ENCODE measurements at places on chromosomes 11 and 22.

- no peak for DNase-seq
Measured at GRCh38 chr22:46666577-46667244, 46.5 kb downstream of the GRAMD4 start.

DNA sequence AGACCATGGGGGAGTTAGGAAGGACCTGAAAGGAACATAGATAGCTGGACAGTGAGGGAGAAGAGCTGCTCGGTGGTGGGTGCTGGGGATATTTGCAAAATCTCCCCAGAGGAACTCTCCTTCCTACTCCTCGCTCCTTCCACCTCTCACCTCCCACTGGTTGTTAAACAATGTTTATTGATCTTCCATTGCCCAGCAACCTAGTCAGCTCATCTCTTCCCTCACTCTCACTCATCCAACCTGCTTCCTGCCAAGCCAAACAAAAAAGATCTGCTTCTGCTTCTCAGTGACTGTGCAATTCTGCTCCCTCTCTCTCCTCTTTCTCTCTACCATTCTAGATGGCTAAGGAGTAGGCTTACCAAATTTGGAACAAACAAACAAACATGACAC, 115.0 kb downstream of the SLC1A2 start:
- no peak for DNase-seq

DNA sequence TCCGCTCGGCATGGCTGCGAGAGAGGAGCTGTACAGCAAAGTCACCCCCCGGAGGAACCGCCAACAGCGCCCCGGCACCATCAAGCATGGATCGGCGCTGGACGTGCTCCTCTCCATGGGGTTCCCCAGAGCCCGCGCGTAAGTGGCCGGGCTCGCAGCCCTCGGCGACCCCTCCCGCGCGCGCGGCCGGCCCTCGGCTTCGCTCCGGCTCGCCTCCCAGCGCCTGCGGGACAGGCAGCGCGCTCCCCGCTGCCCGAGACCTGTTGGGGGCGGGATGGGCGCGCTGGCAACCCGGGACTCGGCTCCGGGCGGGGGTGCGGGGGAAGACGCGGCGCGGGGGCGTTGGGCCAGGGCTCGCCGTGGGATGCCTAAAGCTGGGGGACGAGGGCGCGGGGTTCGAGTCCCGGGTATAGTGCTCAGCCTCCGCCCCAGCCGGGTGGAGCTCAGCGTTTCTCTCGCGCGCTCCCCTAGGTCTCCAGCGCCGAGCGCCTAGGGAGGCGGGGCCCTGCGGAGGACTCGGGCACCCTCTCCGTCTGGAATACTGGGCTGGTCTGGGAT, 630 bp downstream of the UBASH3B start:
- peak; percentile 78 for DNase-seq

- no peak for DNase-seq
Measured at GRCh38 chr11:14587258-14587657, 56.3 kb upstream of the PDE3B start.

GRCh38 chr11:66743271-66743968, 14.4 kb upstream of the SPTBN2 start:
- DNase-seq = no peak

GRCh38 chr11:133064152-133064877, 468.0 kb downstream of the OPCML start:
- DNase-seq = peak; percentile 75

GRCh38 chr11:44032299-44033085, 15.3 kb upstream of the ACCSL start:
- peak; percentile 93 for DNase-seq

- no peak for DNase-seq
Measured at GRCh38 chr11:77233011-77233410, 68.5 kb downstream of the GDPD4 start.

DNA sequence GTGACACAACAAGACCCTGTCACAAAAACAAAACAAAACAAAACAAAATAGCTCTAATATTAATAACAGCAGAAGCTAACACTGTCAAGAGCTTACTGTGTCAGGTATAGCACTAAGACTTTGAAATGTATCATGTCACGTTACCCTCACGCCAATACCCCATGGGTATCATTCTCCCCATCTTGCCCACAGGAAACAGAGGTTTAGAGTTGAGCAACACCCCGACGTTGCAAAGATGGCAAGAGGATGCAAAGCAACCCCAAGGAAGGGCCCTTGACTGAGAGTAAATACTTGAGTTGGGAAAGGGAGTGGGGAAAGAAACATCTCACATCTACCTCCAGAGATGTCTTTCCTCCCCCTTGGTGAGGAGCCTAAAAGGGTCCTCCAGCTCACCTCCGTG, 366.8 kb downstream of the LARGE1 start:
- no peak for DNase-seq

DNA sequence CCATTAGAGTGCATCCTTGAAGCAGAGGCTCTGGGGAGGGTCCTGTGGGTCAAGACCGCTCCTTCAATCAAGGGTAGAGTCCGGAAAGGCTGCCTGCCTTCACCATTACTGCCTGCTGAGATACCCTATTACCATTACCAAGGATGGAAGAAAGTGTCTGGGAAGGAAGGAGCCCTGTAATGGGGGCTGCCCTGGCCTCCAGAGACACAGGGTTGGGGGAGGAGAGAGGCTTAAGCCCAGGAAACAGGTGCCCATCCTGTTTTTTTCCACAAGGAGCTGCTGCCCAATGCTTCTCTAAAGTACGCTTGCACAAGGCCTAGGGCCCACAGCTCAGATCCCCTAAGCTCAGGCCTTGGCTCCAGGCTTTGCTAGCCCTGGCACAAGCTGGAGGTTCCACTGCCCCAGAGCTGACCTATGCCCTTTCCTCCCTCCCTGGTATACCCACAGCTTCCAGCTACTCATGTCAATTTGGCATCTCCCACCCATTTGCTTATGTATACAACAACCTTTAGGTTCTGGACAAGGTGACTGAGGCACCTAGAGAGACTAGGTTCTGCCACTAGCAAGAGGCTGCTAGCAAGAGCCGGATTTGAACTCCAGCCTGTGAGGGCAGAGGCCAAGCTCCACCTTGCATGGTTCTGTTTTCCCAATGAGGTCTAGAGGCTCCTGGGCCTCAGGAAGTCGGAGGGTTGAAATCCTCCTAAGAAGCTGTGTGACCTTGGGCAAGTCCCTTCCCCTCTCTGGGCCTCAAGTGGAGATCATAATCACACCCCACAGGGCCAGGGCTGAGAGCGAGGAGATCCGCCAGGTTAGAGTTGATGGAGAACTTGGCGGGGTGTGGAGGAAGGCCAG, 1.5 kb upstream of the PLCB3 start:
- no peak for DNase-seq
